ENCODE measurements at places on chromosomes 4 and X.

- DNase-seq = no peak
Measured at GRCh38 chr4:110622841-110623717, at the start of gene PITX2. PITX2 (minus strand) TSS chr4:110623077; CDS start chr4:110622460, 617 bp downstream.

DNA sequence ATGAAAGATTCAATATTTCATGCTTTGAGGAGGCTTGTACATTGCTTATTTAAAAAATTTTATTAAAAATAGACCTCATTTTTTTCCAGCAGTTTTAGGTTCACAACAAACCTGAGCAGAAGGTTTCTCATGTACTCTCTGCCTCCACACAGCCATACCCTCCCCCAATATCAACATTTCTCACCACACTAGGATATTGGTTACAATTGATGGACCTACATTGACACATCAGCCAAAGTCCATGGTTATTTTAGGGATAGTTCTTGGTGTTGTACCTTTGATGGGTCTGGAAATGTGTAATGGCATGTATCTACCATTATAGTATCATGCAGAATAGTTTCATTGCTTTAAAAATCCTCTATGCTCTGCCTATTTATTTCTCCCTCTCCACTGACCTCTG lies 611.0 kb downstream of the KCTD8 start:
- DNase-seq = no peak

DNA sequence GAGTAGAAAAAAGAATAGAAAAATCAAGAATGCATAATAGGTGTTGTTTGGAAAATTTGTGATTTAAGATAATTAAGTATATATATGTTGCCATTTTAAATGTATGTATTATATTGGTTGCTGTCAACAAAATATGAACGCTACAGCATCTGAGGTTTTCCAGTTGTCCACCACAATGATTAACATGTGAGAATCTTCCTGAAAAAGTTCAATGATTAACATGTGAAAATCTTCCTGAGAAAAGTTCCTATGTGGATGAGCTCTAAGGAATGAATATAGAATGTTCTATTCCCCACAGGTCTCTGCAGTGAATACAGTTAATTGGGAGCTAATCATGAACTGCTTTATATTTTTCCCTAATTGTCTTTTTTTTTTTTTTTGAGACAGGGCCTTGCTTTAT lies 214.7 kb downstream of the CBR4 start:
- DNase-seq = no peak

DNA sequence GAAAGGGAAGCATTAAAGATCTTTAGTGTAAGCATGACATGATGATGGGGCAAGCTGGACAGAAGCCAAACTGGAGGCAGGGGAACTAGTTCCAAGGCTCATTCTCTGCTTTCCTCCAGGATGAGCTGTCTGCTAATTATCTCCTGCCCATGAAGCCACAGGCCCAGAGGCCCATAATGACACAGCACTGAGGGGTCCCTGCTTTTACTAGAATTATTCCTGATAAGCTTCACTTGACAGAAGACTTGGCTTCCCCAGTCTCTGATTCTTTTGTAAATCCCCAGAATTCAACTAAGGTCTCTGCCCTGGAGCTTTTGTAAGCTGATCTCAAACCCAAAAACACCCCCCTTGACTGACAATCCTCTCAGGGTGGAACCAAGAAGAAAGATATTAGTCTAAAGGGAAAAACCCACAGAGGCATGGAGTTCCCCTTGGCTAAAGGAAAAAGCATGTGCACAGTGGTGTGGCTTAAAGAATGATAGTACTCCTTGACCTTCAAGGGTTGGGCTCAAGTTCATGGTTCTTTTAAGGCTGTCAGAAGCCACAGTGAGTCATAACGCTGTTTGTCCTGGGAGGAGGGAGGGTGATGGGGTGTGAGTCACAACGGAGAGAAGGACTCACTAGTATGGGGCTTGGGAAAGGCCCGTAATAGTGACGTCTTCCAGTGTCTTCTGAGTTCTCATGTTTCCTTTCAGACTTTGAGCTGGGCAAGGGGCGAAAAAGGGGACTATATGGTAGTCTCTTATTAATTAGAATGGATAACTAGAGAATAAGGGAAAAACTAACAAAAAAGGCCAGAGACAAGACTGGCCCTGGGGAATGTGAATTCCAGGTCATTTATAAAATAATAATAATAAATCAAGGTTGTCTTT lies 146.0 kb upstream of the CPEB2 start:
- no peak for DNase-seq

- no peak for DNase-seq
Measured at GRCh38 chr4:165806613-165807012, 66.4 kb upstream of the TLL1 start.

DNA sequence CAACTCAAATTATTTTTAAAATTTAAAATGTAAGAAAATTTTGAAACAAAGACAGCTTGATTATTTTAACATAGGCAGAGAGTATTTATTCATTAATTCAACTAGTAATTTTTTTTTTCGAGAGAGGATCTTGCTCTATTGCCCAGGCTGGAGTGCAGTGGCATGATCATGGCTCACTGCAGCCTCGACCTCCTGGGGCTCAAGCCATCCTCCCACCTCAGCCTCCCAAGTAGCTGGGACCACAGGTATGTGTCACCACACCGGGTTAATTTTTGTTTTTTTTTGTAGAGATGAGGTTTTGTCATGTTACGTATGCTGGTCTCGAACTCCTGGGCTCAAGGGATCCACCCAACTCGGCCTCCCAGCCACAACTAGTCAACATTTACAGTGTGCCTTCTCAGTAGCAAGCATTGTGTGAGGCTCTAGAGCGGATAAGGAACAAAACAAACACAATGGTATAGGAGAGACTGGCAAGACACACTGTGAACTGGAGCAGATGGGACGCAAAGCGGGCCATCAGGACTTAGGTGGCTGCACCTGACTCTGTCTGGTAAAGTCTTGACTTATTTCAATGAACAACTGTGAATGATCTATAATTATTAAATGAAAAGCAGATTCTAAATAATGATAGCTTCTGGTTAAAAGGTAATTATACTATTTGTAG lies 21.6 kb downstream of the SETD7 start:
- no peak for DNase-seq

- DNase-seq = no peak
Measured at GRCh38 chrX:10022580-10023245, 55.6 kb downstream of the CLDN34 start.

- no peak for DNase-seq
Measured at GRCh38 chrX:134622056-134622812, 36.0 kb downstream of the PLAC1 start.

- DNase-seq = no peak
Measured at GRCh38 chr4:158033416-158034120, 139.3 kb downstream of the GASK1B start.

- no peak for DNase-seq
Measured at GRCh38 chr4:1842993-1843448, 12.9 kb downstream of the LETM1 start.

DNA sequence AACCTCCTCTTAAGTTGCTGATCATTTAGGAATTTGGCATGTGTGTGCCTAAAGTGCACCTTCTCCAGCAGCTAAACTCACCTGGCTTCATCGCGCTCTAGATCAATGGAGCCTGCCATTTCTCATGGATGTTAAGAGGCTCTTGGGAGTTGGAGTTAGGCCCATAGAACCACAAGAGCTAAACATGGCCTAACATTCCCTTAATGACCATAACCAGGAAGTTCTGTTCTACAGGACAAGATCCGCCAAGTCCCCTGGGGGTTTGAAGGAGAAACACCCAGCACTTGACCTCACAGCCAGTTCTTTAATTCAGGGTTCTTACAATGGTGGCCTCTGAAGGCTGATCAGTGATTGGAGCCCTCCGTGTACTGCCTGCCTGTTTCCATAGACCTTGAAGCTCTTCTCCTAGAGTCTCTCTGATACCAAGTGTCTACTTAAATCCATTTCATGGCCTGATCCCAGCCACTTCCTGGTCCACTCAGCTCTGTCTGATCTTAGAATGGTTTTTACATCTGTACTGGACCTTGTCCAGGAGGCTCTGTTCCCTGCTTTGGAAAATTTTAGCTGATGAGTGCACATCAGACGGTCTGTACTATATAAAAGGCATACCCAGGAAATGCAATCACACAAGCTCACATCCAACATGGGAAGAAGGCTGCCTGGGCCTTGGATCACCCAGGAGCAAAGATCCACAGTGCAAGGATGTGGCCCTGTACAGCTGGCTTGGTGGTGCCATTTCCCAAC lies 45.1 kb downstream of the RPS3A start:
- no peak for DNase-seq

- no peak for DNase-seq
Measured at GRCh38 chr4:174716986-174717770, 111.9 kb downstream of the GLRA3 start.

DNA sequence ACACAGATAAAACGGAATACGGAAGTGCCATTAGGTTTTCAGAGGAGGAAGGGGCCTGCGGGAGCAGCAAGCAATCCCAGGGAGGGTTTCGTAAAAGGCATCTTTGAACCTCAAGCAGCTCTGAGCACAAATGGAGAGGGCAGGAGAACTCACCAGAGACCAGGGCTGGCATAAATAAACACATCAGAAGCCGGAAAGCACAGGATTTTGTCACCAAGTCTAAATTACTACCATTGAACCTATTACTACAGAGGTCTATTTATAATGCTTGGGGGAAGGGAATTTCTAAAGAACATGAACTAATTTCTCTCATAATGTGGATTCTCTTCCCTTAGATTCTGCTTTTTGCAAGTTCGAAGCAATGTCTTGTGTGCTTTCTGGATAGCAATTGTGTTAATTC lies 39.6 kb upstream of the MBTPS2 start:
- no peak for DNase-seq

DNA sequence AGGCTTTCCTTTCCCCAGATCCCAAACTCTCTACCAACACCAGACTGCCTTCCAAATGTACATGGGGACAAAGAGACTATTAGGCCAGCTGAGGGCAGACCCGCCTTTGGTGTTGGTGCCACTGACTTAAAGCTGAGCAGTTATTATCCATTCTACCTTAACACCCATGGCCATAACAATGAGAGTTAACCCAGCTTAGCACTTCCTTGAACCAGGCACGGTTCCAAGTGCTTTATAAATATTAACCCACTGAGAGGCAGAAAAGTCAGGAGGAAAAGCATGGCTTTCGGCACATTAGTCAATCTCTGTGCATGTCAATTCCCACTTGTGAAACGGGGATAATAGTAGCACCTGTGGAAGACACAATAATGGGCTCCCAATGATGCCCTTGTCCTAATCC lies 243.1 kb upstream of the ANXA3 start:
- DNase-seq = no peak

GRCh38 chr4:28462766-28463700 lies 1602.4 kb downstream of the STIM2 start:
- DNase-seq = no peak

GRCh38 chrX:108001218-108001814 lies 19.1 kb upstream of the TEX13B start:
- DNase-seq = no peak

DNA sequence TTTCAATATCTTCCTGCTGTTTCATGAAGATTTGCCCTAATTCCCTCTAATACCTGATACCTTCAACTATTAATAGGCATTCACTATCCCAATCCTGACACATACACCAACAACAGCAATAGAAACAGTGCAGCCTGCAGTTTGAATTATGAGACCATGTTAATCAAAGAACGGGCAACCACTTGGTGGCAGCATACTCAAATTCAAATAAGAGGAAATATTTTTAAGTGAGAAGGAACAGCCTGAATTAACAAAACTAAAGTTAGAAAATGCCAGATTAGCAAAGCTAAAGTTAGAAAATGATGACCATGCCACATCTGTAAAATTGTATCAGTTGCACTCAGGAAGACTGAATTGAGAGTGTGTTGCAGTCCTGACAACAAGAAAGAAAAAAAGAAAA lies 204.9 kb downstream of the SMARCA1 start:
- no peak for DNase-seq

- no peak for DNase-seq
Measured at GRCh38 chrX:129996120-129996519, 13.7 kb downstream of the BCORL1 start.

- DNase-seq = no peak
Measured at GRCh38 chrX:139881572-139881971, 51.3 kb downstream of the ATP11C start.

DNA sequence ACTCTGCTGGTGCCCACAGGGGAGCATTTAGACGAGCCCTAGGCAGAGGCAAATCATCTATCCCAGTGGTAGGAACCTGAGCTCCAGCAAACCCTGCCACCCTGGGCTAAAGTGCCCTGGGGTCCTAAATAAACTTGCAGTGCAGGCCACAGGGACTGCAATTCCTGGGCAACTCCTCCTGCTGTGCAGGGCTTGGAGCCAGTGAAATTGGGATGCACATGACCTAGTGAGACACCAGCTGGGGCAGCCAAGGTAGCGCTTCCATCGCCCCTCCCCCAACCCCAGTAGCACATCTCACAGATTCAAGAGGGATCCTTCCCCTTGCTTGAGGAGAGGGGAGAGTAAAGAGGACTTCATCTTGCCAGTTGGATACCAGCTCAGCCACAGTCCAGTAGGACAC lies 44.1 kb downstream of the CHRNA9 start:
- DNase-seq = no peak

DNA sequence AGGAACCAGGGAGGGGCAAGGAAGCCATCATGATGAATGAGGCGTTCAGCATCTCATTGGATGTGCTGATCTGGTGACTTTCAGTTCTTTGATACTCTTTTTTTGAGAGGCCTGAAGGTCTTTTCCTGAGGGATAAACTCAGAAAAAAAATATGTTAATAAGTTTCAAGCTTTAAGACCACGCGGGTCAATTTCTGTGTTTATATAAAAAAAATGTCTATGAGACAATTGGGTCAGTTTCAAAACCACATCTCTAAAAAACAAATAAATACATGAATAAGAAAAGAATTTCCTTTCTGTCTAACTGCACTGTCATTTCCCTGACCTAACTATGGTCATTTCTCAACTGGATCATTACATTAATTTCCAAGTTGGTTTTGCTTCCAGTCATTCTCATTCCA lies 62.6 kb downstream of the TRIML1 start:
- no peak for DNase-seq

GRCh38 chrX:44344194-44344593 lies 722 bp upstream of the EFHC2 start:
- DNase-seq = peak; percentile 33

DNA sequence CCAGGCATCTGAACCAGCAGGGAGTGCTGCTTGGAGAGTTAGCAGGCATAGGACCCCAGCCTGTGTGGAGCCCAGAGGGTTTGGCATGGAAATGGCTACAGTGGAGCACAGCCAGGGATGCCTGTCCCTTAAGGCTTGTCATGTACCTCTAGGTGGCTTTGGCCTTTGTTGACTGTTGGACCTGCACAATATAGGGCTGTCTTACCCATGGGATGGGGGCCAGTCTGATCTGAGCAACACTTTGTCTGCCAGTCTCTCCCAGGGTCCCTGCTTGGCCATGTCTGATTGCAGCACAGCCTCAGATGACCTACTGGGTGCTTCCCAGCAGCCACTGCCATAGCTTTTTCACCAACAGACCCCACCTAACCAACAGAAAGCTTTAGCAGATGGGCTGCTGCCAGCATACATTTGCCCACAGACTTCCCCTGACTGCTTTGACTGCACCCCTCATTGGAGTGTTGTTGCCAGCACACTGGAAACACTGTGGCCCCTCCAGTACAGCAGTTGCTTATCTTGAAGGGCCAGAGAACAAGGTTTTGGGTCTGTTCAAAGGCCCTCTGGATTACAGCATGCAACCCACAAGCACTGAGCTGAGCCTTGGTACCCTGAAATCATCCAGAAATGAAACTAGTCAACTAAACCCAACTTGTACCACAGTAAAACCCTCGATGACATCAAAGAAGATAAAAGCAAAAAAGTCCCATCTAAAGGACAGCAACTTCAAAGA lies 22.1 kb downstream of the ANAPC10 start:
- DNase-seq = no peak

GRCh38 chrX:1481636-1482529 lies 29.2 kb upstream of the ASMTL start:
- no peak for DNase-seq

GRCh38 chr4:26144526-26145155 lies 176.2 kb upstream of the RBPJ start:
- no peak for DNase-seq

GRCh38 chrX:102650903-102651241 lies 411 bp upstream of the GPRASP1 start:
- DNase-seq = no peak

All from stimulated activated CD8-positive, alpha-beta memory T cell treated with anti-CD3 and anti-CD28 coated beads, Interleukin-4, amount 100 ng/mL, for 1 hour (primary cell).